Hematopoietic multipotent progenitor cell (in vitro differentiated cells): ENCODE measurements at places on chromosomes 6 and 20. TPM values are rescaled to one million over a fixed set of nuclear protein-coding genes. Genes with fewer than 3 reads are reported as not detected.

The HLA-G gene
- not detected for total RNA-seq

The PTPRT gene
- under 0.01 TPM for total RNA-seq

The COL9A1 gene
- total RNA-seq = not detected

DNA sequence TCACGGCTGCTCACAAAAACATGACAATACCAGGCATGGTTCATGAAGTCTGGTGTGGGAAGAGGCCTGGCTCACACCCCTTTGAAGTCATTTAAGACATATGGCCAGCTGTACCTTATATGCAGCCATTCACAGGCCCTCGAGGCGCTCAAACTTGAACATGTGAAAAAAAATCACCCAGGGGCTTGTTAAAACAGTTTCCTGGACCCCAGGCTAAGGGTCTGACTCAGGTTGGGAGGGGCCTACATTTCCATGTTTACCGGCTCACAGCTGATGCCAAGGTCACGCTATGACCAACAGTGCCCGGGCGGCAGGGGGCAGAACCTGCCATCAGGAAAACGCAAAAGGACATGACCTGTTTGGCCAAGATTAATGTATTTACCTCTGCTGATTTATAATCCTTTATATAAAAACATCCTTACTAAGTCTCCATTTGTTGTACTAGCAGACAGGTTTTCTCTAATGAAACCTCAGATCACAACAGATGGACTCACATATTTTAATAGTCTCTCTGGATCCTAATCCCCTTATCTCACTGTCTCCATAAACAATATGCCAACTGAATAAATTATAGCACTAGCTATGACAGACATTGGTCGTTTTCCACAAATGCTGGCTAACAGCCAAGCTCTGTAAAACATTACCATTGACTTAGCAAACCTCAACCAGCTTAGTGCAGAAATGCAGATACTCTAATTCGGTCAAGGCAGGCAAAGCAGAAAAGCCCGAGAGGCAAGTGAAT, 19.9 kb downstream of the EZR start:
- DNase-seq = peak; percentile 76

- no peak for DNase-seq
Observed at GRCh38 chr20:47089151-47089550, 194.5 kb downstream of the EYA2 start.

DNA sequence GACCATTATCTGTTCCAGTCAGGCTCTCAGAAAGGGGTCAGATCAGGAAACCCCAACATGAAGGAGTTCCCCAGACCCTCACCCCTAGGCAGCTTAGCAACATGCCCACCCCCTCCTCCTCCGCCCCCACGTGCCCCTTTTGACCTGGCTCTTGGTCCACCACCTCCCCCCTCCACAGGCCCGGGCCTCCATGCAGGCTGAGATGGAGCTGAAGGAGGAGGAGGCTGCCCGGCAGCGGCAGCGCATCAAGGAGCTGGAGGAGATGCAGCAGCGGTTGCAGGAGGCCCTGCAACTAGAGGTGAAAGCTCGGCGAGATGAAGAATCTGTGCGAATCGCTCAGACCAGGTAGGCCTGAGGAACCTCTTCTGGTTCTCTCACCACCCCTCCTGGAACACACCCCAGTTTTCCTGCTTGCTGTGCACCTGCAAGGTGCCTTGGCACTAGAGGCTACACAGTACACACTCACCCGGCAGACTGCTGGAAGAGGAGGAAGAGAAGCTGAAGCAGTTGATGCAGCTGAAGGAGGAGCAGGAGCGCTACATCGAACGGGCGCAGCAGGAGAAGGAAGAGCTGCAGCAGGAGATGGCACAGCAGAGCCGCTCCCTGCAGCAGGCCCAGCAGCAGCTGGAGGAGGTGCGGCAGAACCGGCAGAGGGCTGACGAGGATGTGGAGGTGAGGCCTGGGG, 21.9 kb downstream of the DEF6 start:
- no peak for DNase-seq

- no peak for DNase-seq
Observed at GRCh38 chr6:1678201-1678600, 68.5 kb downstream of the FOXC1 start.

DNA sequence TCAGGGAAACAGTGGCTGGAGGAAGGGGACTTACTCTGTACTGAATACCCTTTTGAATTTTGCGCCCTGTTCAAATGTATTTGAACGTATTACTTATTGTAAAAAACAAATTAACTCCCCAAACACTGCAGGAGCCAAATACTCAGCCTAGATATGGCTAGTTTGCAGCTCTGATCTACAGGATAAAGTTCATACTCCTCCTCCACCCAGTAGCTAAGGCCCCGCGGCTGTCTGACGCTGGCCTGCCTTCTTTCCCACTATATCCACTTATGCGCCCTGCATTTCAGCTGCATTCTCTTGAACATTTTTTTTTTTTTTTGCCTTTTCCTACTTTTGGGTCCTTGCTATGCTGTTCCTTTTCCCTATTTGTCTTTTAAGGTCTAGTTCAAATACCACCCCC, 6.5 kb downstream of the GSS start:
- no peak for DNase-seq

- DNase-seq = no peak
Observed at GRCh38 chr6:160435935-160436334, 87.8 kb downstream of the SLC22A3 start.

GRCh38 chr20:51385646-51386530, 156.6 kb downstream of the NFATC2 start:
- DNase-seq = no peak

GRCh38 chr6:161639772-161640171, 365.9 kb upstream of the AGPAT4 start:
- DNase-seq = no peak

GRCh38 chr6:159682295-159682694, 10.7 kb downstream of the SOD2 start:
- no peak for DNase-seq

DNA sequence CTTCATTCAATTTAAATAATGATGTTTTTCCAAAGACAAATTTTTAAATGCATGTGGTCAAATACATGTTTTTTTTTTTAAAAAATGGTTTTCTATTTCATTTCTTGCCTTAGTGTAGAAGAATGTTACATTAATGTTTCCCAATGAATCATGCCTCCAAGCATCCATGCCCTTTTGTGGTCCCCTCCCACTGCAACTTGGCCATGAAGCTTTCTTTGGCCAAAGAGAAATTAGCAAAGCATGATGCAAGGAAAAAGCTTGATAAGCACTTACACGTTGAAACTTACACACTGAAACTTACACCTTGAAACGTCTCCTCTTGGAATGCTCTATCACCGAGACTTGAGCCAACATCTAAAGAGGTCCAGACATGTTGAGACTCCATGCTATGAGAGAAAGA, 93.0 kb upstream of the ELOVL5 start:
- no peak for DNase-seq

GRCh38 chr6:118678866-118679265, 27.5 kb upstream of the CEP85L start:
- DNase-seq = no peak

DNA sequence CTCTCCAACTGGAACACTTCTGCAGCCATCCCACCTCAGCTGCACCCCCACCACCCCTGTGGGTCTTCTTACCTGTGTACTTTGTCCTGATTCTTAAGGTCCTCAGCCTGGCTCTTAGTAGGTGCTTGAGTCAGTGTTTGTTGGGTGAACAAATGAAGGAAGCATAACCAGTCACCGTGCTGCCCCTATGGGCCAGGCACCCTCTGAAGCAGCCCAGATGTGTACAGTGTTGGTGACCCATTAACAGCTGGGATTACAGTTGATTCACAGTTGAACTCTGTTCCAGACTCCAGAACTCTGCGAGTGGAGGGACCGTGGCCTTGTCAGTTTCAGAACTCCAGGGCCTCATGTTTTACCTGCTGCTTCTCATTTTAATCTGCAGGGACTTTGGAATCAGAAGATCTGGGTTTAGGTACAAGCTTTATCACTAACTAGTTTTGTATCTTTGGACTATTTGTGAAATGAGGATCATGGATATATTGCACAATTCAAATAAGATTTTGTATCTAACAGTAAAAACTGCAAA, 203.8 kb downstream of the TMEM242 start:
- no peak for DNase-seq
